ENCODE measurements at places on chromosomes 5 and 9.

- DNase-seq, result no peak
Observed at GRCh38 chr9:70947511-70947910, 173.9 kb downstream of the TRPM3 start.

DNA sequence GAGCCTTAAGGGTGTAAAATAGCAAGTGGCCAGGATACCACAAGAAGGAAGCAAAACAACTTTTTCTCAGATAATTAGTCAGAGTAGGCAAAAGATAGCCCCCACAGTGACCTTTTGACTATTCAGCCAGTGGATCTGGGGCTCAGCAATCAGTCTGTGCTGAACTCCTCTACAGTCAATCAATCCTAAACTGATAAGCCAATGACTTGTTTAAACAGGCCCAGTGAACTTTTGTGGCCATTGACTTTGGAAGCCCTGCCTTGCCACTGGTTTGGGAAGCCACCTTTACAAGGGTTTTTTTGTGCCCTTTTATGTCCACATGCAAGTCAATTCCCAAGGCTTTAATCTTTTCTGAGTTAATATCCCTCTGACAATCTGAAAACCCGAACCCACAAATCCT is 1565.0 kb upstream of the WWC1 start:
- no peak for DNase-seq

GRCh38 chr9:18568973-18569372 is 95.0 kb downstream of the ADAMTSL1 start:
- DNase-seq, result no peak

DNA sequence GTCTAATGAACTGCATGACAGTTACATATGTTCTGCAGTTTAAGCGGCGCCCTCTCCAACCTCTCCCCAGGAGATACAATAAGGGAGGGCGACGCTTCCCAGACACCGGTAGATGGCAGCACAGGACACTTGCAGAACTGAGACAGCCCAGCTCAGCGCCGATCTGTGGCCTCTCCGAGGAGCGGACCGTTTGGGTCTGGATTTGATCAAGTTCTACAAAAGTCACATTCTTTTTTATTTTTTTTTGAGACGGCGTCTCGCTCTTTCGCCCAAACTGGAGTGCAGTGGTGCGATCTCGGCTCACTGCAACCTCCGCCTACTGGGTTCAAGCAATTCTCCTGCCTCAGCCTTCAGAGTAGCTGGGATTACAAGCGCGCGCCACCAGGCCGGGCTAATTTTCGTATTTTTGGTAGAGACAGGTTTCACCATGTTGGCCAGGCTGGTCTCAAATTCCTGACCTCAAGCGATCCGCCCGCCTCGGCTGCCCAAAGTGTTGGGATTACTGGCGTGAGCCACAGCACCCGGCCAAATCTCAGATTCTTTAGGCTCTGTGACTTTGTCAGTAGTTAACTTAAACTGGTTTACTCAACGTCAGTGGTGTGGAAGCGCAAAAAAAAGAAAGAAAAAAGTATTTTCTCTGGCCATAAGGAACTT is 1.4 kb upstream of the ATOSB start:
- peak; percentile 77 for DNase-seq

DNA sequence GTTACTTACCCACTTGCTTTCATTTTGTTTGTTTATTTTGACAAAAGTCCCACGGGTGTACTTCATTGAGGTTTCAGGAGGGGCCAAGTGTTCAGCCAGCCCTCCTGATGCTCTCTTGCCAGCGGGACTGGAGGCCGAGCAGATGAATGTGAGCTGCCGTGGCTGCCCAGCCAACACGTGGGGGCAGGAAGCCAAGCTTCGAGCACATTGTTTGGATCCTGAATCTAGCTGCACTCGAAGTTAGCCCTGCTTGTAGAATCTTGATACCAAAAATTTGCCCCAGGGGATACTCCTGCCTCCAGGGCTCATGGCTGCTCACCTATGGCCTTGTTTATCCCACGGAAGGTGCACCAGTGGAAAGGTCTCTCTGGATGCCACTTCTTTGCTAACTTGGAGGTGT is 49.3 kb downstream of the RASGEF1C start:
- no peak for DNase-seq

GRCh38 chr9:68433531-68434110 is 77.2 kb downstream of the PGM5 start:
- no peak for DNase-seq

- peak; percentile 46 for DNase-seq
Observed at GRCh38 chr9:131676431-131676972, 63.4 kb downstream of the RAPGEF1 start.

DNA sequence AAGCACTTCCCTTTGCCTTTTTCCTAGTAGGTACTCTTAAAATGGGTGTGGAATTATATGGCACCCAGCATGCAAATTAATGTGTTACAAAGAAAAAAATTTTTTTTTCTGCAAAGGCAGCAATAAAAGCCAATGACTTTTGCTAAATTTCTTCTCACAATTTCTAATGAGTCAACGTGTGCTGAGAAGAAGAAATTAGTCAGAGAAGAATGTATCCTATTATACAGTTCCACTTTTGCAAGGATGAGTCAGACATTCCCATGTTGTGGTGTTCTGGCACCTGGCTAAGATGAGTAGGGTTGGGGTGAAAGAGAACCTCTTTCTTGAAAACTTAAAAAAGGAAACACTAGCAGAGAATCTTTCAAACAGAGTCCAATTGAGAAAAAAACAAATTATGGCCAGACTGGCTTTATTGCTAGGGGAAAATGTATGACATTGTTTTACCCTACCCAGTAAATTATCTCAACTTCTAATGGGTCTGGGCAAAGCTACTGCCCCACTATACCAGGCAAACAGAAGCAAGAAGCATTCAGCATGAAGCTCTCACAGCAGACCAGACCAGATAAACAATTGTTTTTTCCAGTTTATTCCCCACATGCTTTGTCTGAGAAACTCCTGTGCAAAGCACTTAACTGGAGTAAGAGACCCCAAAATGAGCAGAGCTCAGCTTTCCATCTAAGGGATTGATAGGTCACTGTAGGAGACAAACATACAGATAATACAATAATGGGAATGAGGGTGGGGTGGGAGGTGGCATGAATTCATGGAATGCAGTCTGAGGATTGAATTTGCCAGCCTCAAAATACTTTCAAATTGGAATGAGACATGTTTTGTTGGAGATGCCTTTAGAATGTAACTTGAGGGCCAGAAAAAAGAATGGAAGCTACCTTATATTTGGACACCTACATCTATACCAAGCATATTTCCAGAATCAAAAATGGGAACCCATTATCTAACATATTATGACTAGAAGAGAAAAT is 220.8 kb upstream of the RFX3 start:
- DNase-seq, result no peak

DNA sequence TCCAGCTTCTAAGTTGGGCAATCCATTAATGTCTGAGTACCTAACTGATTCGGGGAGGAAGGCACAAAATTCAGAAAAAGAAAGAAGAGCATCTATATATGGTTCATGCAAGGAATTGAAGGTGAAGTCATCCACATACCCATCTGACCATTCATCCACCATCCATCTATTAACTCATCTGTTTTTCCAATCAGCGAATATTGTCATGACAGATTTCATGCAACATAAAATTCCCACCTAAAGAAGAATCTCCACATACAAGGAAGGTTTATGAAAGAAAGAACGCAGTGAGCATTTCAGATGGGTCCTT is 164.7 kb downstream of the GRIA1 start:
- DNase-seq, result no peak

GRCh38 chr5:6573651-6574101 is 59.2 kb downstream of the NSUN2 start:
- DNase-seq, result no peak

GRCh38 chr9:120609636-120610035 is 29.7 kb upstream of the CDK5RAP2 start:
- DNase-seq, result no peak

DNA sequence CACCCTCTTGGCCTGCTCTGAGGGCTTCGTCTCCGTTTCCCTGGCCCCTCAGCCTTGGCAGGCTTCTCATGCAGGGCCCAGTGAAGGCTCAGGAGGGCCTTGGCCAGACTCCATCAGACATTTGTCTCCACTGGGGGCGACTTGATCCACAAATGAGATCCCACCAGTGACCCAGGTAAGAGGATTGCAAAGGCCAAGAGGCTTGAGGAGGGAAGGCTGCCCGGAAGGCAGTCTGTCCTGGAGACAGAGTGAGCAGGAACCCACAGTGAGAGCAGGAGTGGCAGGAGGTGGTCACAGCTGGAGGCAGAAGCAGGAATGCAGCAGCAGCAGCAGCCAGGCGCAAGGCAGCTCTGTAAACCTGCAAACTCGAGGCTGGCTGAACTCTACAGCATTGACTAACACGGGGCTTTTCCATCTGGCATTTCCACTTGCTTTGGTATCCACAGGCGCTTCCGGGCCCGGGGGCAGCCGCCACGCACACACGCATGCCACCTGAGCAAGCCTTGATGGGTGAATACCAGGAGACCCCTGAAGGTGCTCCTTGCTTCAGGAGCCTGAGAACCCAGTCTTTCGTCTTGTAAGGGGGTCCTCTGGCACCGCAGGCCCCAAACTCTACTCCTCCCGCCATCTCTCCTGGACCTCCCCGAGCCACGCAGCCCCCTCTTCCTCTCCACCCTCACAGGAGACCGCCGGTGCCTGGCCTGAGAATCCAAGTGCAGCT is 14.7 kb downstream of the MGAT1 start:
- DNase-seq, result no peak

GRCh38 chr5:115064380-115064779 is 105.3 kb downstream of the TRIM36 start:
- no peak for DNase-seq

GRCh38 chr5:101364469-101364868 is 461.4 kb upstream of the ST8SIA4 start:
- DNase-seq, result no peak

DNA sequence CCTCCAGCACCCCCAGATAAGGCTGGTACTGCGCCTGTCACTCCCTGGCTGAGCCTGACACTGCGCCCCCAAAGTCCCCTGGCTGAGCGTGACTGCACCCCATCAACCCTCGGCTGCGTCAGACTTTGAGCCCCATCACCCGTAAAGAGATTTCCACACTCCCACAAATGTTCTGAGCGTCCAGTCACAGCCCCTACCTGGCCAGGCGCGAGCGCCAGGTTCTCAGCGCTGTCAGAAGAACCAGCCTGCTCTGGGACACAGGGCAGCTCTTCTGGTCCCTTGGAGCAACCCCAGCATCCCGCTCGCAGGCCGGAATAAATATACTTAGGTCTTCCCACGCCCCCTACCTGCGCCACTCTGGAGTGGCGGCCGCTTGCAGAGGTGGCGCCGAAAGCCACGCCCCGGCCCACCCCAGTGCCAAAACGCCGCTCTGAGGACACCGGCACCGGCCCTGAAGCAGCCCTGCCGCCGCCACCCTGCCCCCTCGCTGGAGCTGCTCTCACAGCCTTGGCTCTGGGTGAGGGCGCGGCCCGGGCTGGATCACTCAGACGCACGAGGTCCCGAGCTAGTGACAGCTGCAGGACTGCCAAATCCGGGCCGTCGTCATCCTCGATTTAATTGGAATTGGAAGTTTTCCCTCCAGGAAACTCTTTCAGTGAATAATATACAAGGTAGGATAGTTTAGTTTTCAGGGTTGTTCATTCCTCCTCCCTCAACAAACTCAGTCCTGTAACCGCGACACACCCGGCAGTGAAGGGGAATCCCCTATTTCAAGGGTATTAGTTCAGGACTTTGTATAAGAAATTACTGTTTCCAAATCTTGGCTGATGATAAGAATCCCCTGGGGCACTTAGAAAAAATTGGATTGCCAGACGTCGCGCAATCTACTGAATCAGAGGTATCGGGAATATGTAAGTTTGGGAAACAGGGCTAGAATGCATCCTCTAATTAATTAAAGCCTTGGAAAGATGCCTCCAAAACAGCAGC is 1.2 kb upstream of the CEMIP2 start:
- DNase-seq, result peak; percentile 55

GRCh38 chr9:37215830-37216229 is 95.5 kb downstream of the ZCCHC7 start:
- no peak for DNase-seq

DNA sequence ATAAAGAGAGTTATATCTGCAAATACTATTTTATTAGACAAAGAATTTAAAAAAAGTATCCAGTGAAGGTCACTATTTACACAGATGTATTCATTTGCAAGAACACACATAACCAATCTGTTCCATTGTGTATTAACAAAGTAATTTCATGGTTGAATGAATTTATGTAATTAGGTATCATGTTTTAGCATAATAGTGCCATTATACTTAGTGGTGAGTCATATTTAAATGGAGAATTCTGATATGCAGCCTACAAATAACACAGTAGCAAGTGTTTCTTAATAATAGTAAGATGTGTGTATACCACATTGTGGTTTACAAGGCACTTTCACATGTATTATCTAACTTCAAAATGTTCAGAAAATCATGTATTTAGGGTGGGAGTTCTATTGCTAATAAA is 1028.5 kb upstream of the ACO1 start:
- no peak for DNase-seq

GRCh38 chr5:119345861-119346260 is 10.0 kb upstream of the TNFAIP8 start:
- DNase-seq, result no peak

GRCh38 chr9:87883274-87883673 is 597 bp downstream of the SPATA31E1 start:
- no peak for DNase-seq

GRCh38 chr5:149420545-149421371 is 41.7 kb upstream of the IL17B start:
- DNase-seq, result no peak
